ENCODE measurements at places on chromosomes 6 and 20.

- DNase-seq, result peak; percentile 55
Observed at GRCh38 chr6:127514773-127515227, 4.3 kb downstream of the MTCL3 start.

GRCh38 chr6:24768361-24768760 lies 6.4 kb upstream of the GMNN start:
- no peak for DNase-seq

- DNase-seq, result peak; percentile 28
Observed at GRCh38 chr20:19784511-19785172, 26.6 kb downstream of the RIN2 start.

- DNase-seq, result no peak
Observed at GRCh38 chr6:138833816-138834539, 38.1 kb downstream of the ECT2L start.

DNA sequence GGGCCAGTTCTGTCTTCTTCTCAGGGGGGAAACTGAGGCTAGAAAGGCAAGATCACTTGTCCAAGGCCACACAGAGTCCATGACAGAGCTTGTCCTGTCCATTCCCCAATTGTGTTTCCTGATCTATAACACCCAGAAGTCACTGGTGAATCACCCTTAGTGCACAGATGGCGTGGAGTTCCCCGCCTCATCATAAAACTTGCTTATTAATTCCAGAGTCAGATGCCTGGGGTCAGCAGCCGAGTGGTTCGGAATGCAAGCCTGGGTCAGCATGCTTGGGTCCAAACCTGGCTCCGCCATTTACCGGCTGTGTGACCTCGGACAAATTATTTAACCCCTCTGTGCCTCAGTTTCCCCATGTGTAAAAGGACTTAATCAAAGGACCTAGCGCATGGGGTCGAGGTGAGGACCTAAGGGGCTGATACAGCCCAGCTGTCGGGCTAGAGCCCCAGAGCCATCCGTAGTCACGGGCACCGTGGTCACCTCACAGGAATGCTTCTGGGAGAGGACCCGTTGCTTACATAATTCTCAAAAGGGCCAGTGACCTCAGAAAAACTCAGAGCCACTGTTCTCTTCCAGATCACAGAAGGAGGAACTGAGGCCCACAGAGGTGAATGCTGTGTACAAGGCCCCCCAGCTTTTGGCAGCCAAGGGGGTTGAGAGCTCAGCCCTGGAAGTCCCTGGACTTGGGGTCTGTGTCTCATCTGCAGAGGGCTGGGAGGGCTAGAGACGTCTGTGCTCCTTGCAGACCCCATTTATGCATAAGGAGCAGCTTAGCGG lies 1.4 kb upstream of the ZBP1 start:
- no peak for DNase-seq
